Suppressor macrophage (primary cell): ENCODE measurements at places on chromosomes 4 and X.

DNA sequence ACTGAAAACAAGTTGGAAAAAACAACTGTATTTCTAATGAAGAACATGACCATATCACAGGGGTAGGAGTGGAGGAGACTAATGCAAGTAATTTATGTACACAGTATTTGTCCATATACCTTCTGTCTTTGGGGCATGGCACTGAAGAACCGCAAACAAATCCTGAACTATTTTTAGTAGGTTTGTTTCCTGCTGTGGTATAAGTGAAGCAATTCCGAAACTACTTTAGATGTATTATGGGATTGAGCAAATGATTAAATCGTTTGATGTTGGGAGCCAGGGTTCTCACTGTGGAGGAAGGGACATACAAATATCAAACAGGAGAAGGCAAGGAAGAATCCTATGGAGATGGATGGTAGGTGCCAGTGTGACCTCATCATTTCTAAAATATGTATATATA, 18.9 kb upstream of the SH3KBP1 start:
- DNase-seq, result peak; percentile 6

DNA sequence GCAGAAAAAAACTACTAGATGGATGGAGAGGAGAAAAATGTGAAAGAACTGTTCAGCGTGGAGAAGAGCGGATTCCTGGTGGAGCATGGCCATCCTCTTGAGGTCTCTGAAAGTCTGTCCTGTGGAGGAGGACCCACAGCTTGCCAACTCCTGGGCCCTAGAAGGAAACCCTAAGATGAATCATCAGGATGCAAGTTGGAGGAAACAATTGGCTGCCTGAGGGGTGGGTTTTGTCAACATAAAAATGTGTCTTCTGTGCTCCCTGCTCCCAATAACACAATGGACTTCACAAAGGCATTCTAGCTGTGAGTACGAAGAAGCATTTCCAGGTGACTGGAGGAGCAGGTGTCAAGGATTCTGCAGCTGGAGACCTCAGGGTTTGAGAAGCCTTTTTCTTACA, 37.2 kb downstream of the CNGA2 start:
- no peak for DNase-seq

GRCh38 chr4:59060895-59061294, 1950.7 kb upstream of the IGFBP7 start:
- DNase-seq, result no peak

GRCh38 chr4:150439451-150439933, 142.5 kb upstream of the MAB21L2 start:
- no peak for DNase-seq

- no peak for DNase-seq
Measured at GRCh38 chrX:127038065-127038464, 218.5 kb downstream of the PRR32 start.

DNA sequence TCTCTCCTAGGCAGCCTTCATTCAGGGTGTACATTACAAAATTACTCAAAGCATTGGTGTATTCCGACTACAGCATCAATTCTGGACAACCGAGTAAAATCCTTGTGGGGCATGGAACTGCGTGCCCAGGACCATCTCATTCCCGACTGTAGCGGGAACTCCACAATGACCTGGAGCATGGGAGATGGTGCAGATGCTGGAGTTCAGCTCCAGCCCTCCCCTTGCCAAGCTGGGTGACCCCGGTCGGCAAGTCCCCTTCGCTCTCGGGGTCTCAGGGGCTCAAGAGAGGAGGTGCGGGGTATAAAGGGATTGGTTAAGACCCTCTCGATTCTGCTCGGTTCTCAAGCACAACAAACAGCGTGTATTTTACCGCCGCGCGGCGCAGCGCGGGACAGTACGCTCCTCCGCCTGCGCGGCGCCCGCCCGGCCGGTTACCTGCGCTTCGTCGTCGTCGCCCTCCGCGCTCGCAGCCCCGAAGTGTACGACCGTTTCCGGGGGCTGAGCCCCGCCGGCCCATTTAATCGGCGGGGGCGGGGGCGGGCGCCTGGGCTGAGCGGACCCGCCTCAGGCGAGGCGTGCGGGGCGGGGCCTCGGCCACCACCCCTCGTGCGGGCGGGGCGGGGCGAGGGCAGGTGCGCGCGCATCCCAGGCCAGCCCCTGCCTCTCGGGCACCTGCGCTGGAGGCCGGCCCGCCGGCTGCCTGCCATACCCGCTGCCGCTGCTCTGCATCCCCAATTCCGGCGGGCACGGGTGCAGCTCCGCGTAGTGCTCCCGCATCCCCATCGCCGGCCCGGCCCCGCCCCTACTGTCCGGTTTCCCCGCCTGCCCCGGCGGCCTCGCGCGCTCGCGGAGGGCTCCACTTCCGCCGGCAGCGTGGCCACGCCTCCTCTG, at the start of gene G6PD:
TSS of gene G6PD (minus strand) at position 493 of the 891 bp plus-strand sequence. CDS start 691 bp downstream, outside the sequence.
- DNase-seq, result peak; percentile 75

- DNase-seq, result no peak
Measured at GRCh38 chr4:6360385-6360784, 90.7 kb downstream of the WFS1 start.

DNA sequence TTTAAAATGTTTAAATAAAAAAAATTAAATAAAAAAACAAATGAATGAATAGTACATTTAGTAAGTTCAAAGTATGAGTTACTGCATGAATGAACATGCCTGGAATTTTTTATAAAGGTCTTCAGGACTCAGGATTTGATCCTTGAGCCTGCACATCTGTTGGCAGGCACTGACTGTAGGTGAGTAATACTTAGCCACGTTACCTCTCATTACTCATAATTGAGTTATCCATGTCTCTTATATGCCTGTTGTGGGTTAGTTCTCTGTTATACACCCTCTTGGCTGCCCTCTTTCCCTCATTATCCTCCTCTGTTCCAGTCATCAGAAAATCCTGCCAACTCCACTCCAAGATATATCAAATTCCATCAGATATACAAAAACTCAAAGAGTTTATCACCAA, 276.0 kb downstream of the FBXW7 start:
- DNase-seq, result no peak

- no peak for DNase-seq
Measured at GRCh38 chrX:8673201-8673600, 58.7 kb downstream of the ANOS1 start.

- DNase-seq, result no peak
Measured at GRCh38 chr4:8045909-8046308, 106.2 kb upstream of the AFAP1 start.
